Fibroblast of gingiva (primary cell): ENCODE measurements at places on chromosomes 1 and 21.
A peak's percentile ranks its signal among the peaks of the same experiment; 100 is the strongest.

DNA sequence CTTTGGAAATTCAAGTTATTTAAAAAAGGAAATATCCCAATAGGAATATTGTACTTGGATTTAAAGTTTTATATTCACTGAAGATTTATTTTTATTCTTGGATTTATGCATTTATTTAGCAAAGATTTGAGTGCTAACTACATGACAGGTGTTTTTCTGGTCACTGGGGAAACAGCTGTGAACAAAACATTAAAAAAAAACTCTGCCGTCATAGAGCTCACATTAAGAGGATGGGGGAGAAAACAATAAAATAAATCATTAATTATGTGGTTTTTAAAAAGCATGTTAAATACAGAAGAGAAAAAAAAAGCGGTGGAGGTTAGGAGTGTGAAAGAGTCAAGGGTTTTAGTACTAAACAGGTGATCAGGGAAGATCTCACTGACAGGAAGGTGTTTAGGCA is 149.9 kb downstream of the GALNT2 start:
- DNase-seq = no peak

GRCh38 chr1:160682983-160683865 is 28.4 kb downstream of the CD48 start:
- no peak for DNase-seq

- DNase-seq = no peak
Measured at GRCh38 chr1:160342526-160342925, 524 bp downstream of the COPA start.

GRCh38 chr1:156480016-156480370 is 20.6 kb downstream of the MEF2D start:
- DNase-seq = no peak

GRCh38 chr1:183636783-183637182 is 1.2 kb upstream of the ARPC5 start:
- no peak for DNase-seq

DNA sequence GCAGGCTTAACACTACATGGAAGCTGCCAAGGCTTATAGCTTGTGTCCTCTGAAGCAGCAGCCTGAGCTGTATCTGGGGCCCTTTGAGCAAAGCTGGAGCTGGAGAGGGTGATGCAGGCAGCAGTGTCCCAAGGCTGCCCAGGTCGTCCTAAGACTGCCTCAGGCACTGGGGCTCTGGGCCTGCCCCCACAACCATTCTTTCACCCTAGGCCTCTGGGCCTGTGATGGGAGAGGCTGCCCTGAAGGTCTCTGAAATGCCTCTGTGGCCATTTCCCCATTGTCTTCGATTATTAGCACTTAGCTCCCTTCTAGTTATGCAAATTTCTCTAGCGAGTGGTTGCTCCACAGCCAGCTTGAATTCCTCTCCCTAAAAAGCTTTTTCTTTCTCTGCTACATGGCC is 142.0 kb downstream of the LRIG2 start:
- no peak for DNase-seq

DNA sequence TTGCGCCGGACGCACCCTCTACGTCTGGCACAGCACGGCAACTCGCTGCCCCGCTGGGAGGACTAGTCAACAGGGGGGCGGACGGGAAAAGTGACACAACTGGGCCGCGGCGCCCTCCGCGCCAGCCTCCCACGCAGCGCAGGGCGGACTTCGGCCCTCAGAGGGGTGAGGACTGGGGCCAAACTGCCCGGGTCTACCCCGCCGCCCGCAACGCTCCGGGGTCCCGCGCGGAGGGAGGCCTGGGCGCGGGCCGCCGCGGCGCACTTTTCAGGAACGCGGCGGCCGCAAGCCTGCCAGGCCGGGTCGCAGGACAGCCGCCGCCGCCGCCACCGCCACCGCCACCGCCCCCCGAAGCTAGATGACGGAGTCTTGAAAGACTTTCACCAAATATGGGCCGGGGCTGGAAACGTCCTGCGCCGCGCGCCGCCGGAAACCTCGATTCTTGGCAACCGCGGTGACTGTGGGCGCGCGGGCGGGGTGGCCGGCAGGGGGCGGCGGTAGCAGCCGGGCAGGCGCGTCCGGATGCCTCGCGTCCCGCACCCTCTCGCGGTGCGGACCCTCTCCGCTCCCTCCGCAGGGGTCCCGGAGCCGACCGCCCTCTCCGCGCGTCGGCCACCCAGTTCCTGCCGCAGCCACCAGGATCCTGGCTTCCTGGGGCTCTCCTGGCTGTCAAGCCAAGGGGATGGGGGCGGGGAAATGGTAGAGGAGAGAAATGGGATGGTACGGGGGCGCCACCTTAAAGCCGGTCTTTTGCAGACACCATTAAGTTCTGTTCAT is 3.7 kb upstream of the CCN1 start:
- DNase-seq = peak; percentile 95

DNA sequence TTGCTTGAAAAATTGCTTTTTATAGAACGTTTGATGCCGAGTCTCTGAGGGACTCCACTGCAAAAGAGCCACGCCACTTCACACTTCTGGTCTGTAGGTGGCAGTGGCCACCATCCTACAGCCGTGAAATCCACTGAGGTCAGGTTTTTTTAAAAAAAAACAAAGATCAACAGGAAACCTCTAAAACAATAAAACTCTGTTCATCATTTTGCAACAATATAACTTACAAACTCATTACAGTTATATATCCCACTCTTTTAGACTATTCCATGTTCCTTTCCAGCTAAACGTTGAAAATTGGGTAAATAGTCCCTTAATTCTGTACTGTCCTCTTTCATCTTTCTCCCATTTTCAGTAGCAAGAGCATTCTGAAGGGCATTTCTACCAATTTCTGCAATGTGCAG is 64.6 kb upstream of the FMN2 start:
- peak; percentile 52 for DNase-seq

- no peak for DNase-seq
Measured at GRCh38 chr1:181099152-181100014, 10.9 kb downstream of the IER5 start.

DNA sequence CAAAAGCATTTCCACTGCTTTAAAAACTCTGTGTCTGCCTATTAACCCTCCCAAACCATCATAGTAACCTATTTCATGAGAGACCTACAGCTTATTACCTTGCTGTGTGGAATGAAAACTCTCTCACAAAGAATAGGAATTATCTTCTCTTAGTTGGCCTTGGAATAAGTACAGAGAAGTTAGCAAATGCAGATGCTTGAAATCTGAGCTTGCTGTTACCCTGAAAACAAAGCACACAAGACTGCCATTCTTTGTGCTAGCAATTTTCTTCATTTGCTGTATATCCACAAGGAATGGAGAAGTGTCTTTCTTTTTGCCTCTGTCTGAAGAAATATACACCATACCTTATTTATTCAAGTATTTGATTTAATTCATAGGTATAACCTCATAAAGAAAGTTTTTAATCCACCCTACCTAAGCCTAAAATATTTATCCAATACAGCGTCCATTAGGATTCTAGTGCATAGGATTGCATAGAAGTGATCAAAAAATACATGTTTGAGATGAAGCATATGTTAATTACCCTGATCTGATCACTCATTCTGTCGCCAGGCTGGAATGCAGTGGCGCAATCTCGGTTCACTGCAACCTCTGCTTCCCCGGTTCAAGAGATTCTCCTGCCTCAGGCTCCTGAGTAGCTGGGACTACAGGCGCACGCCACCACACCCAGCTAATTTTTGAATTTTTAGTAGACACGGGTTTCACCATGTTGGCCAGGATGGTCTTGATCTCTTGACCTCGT is 451.1 kb downstream of the LTN1 start:
- peak; percentile 37 for DNase-seq

GRCh38 chr1:109485001-109485400 is 1.3 kb downstream of the ATXN7L2 start:
- no peak for DNase-seq

GRCh38 chr1:162632217-162632666 is at the start of gene DDR2:
Gene DDR2, plus strand, starts transcription at chr1:162632464. Its CDS starts 86,600 bp downstream, at chr1:162719064.
- DNase-seq = peak; percentile 98

GRCh38 chr1:228089519-228090380 is 7.2 kb downstream of the ARF1 start:
- no peak for DNase-seq

DNA sequence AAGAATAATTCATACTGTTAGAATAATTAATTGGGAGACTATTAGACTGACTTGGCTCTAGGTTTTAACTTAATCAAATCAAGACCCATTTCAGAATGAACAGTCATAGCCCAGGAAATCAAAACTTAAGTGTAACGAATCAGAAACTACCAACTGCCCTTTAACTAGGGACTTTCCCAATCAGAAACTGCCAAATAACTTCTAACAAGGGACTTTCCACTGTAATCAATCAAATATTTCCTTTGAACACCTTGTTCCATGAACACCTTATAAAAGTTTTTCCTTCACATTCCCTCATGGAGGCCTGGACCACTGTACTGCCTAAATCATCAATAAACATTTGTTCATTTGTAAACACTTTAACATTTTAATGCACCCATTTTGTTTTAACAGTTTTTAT is 1054.7 kb upstream of the TMPRSS15 start:
- DNase-seq = no peak

DNA sequence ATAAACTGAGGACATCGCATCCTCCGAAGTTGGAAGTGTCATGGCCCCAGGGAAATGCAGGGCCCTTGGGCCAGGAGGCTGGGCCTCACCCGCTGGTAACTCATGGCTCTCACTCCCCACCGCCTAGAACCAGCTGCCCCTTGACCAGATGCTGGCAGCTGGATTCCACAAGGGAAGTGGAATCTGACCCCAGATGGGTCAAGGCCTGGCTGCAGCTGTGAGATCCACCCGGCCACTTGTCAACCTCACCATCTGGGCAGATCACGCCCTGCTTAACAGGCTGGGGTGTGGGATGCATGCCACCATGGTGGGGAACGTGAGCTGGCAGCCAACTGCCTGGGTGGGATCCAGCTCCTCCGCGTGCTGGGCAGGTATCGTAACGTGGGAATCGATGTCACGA is 25.5 kb downstream of the KCNAB2 start:
- DNase-seq = no peak

DNA sequence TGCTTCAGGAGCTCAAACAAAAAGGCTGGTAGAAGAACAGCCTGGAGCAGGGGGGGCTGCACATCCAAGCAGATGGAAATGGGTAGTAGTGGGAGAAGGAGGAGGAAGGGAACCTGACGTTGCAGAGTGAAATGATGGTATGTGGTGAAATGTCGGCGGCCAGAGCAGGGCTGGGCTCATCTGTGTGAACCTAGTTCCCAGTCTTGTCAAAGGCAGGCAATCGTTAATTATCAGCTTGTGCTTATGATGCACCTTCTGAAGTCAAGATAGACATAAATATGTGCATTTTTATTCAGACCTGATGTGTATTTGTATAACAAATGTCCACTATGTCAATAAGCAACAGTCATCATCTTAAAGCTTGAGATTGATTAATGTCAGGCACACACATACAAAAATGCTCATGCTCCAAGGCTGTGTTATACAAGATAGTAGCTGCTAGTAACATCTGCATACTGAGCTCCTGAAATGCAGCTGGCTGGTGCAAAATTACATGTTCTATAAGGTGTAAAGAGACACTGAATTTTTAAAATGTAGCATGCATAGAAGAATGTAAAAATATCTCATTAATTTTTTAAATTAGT is 10.6 kb upstream of the ATP6V1G3 start:
- no peak for DNase-seq

- DNase-seq = no peak
Measured at GRCh38 chr1:6124746-6125365, 55.3 kb downstream of the CHD5 start.

DNA sequence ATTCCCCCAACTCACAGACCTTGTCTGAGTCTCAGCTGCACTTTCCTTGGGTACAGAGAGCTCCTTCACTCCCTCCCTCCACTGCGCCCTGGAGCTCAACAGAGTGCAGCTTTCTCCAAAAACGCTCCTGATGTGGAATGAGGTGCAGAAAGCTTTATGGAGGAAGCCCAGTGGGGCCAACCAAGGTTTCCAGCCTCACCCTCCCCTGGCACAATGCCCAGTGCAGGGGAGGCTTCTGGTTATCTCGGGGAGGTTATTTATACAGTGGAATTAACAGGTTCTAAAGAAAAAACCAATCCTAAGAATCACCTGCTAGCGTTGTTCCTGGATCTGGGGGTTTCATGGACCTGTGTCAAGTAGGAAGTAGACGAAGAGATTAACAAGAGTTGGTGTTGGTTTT is at the start of gene ITLN1:
ITLN1 (minus strand) TSS at position 139 of the 400 bp plus-strand sequence. CDS start 303 bp downstream, outside the sequence.
- no peak for DNase-seq

DNA sequence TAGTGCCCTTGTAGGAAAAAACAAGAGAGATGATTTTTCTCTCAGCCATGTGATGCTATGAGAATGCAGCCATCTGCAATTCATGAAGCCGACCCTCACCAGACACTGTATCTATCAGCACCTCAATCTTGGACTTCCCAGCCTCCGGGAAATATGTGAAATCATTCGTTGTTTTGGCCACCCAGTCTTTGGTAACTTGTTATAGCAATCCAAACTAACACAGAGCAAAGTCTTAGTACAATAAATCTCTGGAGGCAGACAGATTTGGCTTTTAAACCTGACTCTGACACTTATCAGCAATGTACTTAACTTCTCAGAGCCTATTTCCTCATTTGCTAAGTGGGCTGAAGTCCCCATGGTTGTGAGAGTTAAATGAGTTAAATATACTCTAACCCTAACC is 5.1 kb upstream of the MED18 start:
- DNase-seq = no peak

GRCh38 chr1:25729045-25729444 is 70.9 kb upstream of the SELENON start:
- DNase-seq = no peak

GRCh38 chr1:240074908-240075307 is 16.8 kb upstream of the FMN2 start:
- DNase-seq = no peak

GRCh38 chr1:212457740-212458338 is 25.1 kb downstream of the NENF start:
- peak; percentile 14 for DNase-seq

- DNase-seq = no peak
Measured at GRCh38 chr1:187959062-187959461, 1130.3 kb downstream of the PLA2G4A start.

GRCh38 chr1:100100202-100100601 is 32.5 kb downstream of the SASS6 start:
- no peak for DNase-seq

DNA sequence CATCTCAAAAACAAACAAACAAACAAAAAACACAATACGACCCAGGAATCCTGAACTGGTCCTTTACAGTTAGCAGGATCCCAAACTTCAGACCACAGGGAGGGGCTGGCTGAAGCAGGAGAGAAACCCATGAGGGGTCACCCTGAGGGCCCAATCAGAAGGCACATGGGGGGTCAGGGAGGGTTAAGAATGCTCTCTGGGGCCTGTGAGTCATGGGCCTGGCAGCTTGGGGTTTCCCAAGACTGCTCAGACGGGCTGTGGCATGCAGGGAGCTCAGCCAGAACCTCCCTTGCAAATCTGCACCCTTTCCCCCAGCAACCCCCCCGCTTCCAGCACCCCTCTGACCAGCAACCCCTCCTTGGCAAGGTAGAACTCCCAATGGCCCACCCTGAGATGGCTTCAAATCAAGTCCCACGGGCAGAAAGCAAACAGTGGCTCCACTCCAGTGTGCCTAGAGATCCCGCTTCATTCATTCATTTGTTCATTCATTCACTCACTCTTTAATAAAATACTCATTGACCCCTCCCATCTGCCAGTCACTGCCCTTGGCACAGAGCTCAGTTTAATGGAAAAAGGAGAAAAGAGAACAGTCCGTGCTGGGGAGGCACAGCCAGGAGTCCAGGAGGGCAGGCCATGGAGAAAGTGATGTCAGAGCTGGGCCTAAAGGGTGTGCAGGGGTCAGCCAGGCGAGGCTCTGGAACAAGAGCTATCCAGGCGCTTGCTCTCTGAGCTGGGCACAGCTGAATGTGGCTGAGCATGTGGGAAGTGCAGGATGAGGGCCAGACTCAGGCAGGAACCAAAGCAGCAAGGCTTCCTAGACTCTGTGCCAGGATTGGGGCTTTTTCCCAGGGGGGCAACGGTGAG is 8.2 kb downstream of the UQCRHL start:
- DNase-seq = peak; percentile 99
